ENCODE measurements at places on chromosomes 6 and 20.

DNA sequence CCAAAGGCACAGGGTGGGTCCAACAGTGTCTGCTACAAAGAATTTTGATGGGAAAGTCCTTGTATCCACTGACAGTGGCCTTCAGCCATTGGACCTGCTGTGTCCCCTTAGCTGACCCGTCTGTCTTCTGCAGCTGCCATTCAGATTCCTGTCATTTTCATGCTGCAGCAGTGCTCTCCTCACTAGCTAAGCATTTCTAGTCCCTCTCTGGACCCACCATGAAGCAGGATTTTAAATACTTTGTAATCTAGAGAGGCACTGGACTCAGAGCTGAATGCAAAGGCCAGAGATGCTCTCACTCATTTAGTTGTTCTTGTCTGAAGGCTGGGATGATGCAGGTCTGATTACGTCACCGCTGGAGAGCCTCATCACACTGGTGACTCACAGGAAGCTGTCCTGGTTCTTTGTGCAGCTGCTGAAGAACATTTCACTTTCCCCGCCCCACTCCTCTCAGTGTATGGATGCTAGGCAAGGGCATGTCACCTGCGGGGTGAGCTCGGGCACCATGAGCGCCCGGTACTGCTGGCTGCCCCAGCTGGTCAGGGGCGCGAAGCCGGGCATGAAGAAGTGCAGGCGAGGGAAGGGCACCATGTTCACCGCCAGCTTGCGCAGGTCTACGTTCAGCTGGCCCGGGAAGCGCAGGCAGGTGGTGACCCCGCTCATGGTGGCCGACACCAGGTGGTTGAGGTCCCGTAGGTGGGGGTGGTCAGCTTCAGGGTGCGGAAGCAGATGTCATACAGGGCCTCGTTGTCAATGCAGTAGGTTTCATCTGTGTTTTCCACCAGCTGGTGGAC is 19.4 kb upstream of the TUBB2A start:
- no peak for DNase-seq

DNA sequence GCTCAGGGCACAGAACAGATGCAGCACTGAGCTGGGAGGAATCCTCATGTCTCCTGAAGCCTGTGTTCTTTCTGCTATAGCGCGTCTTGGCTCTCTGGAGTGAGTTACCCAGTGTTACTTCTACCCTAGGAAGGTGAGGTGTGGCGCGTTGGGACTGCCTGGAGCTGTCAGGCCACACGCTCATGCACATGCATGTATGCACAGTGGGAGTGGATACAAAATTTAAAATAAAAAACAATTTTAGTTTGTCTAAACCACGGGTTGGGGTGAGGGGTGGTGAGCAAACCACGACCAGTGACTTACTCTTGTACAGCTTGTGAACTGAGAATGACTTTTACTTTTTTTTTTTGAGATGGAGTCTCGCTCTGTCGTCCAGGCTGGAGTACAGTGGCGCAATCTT is 298.6 kb upstream of the SUPT3H start:
- DNase-seq, result no peak

- no peak for DNase-seq
Measured at GRCh38 chr6:169381988-169382387, 128.3 kb upstream of the THBS2 start.

GRCh38 chr20:10864076-10864672 is 190.4 kb upstream of the JAG1 start:
- peak; percentile 12 for DNase-seq

DNA sequence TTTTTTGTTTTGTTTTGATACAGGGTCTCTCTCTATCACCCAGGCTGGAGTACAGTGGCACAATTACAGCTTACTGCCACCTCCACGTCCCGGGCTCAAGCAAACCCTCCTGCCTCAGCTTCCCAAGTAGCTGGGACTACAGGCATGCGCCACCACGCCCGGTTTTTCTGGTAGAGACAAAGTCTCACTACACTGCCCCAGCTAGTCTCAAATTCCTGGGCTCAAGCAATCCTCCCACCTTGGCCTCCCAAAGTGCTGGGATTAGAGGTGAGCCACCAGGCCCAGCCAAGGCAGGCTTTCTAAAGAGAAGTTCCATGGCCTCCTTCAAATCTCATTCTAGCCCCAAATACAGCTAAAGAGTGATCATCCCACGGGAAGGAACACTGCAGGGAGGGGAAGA is 5.2 kb downstream of the MCCD1 start:
- no peak for DNase-seq

- no peak for DNase-seq
Measured at GRCh38 chr6:139376017-139376330, 1.5 kb upstream of the CITED2 start.

DNA sequence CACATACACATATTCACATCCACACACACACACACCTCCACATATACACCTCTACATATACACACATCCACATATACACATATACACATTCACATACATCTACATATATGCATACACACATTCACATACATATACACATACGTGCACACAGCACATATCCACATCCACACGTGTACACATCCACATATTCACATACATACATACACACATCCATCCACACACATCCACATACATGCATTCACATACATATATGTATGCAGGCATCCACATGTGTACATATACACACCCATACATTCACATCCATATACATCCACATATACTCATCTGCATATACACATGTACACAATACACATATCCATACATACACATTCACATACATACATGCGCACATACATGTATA is 25.6 kb upstream of the NKX2-2 start:
- DNase-seq, result no peak

DNA sequence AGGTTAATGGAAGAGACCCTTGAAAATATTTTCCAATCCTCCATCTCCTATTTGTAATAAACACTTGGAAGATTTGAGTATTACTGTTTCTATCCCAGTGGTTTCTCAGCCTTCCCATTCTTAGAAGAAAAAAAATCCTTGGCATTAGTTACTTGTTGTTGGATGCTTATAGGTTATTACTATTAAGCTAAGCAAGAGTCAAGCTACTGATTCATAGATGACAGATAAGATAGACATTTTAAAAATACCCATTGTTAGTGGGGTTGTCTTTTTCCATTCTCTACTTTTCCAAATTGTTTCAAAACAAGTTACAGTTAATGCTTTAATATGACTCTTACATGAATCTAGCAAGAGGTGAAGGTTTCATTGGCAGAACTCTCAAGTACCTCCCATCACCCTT is 158.5 kb downstream of the HIVEP2 start:
- no peak for DNase-seq

DNA sequence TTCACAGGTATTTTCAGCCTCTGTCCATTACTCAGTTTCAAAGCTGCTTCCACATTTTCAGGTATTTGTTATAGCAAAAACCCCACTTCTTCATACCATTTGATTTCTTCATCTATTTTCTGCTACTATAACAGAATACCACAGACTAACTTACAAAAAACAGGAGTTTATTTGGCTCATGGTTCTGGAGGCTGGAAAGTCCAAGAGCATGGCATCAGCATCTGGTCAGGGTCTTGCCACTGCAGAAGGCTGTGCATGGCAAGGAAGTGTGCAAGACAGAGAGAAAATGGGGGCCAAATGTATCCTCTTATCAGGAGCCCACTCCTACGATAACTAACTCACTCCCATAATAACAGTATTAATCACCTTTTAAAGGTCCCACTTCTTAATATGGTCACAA is 82.8 kb upstream of the FOXA2 start:
- no peak for DNase-seq

GRCh38 chr20:49276161-49276960 is 1.5 kb downstream of the ZNFX1 start:
- no peak for DNase-seq

DNA sequence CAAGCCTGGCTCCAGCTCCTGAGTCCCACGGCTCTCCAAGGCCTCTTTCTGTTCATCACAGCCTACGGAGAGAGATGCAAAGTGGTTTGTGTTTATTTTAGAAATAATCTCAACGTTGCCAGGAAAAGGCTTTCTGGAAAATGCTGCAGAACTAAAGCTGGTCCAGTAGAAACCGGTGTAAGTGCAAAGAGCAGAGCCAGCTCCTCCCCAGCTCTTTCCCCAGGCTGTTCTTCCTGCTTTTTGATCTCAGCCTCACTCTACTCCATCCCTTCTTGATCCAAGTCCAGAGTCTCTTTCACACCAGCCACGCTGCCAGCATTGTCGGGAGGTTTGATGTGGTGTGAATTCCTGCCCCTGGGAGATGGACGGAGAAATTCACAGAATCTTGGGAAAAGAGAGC is 69.8 kb downstream of the TMEM170B start:
- no peak for DNase-seq

DNA sequence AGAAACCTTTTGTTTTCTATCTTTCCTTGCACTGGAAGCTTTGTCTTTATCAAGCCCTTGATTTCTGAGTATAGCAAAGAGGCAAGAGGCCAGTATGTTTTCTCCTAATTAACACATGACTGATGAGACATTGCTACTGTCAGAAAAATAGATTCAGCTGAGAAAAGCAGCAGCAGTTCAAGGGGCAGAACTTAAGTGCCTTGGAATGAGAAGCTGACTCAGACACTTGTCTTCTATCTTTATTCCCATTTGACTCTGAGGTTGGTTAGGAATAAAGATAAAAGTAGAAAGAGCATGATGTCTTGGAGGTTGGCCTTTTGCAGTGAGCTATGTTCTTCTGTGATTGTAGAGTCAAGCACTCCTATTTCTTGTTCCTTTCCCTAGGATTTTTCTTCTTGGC is 79.1 kb upstream of the MAN1A1 start:
- no peak for DNase-seq

- no peak for DNase-seq
Measured at GRCh38 chr20:63284083-63284440, 8.9 kb upstream of the COL20A1 start.

DNA sequence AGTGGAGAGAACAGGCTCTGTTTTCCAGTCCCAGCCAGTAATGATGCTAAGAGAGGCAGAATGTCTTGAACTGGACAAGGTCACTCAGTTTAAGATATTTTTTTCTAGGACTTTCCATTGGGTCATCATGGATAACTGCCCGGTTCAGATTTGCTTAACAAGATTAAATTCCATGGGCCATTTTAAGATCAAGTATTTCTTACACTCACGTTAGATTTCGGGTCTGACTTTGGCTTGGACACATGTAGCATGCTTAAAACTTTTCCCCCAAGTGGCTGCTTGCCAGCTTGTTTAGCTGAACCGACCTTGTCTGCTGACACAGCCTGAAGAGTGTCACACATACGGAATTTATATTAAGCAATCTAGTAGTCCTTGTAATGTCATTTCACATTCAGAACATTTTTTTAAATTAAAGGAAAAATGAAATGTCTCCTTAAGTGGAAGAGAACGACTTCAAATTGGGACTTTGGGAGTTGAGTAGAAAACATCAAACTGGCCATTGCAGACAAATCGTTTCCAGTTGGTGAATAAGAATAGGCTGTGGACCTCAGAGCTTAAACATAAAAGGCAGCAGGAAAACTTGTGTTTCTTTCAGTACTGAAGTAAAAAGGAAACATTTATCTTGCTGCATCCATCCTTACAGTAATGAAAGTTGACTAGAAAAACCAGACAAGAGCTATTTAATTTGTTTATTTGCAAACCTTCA is 29.0 kb downstream of the ARMC2 start:
- no peak for DNase-seq

- no peak for DNase-seq
Measured at GRCh38 chr6:20778459-20778858, 244.2 kb downstream of the CDKAL1 start.

DNA sequence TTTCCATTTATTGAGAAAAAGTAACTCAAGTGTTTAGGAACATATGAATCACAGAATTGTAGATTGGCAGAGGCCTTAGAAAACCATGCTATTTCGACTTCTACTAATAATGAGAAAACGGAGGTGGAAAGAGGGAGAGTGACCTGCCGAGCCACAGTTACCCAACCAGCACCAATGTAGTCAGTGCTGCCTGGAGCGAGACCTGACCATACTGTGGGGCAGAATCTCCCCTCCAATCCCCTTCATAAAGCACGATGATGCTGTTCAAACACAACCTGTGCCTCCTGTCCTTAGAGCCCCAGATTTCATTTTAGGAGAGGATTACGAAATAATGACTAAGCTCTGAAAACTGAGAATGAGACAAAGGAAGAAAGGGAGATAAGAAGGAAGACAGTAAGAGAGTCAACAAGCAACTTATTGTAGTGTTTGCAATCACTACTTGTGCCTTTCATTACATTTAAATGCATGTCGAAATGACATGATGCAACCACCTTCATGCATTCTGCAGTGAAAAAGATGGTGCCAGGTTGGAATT is 70.6 kb downstream of the ATXN1 start:
- no peak for DNase-seq

GRCh38 chr6:55405474-55406235 is 78.4 kb downstream of the GFRAL start:
- DNase-seq, result no peak

GRCh38 chr6:150599199-150600009 is at the start of gene PLEKHG1:
PLEKHG1 (plus strand) TSS chr6:150599885; CDS start chr6:150733682, 133,797 bp downstream.
- DNase-seq, result peak; percentile 24

DNA sequence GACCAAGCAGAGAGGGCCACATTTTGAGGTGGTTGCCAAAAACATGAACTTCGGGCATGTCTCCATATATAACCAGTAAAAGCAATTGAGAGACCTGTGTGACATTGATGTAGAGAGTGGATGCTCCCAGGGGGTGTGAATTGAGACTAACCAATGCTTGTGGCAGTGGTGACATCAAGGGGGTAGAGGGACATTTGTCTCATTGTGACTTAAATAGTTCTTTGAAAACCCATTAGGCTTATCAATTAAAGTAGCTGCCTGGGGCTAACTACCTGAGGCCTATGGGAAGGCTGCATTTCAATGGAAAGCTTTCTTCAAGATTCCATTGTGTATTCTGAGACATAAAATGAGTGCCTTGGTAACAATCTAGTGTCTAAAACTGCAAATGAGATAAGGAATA is 82.1 kb upstream of the FABP7 start:
- DNase-seq, result no peak
